HS-5 (cell line): ENCODE measurements at places on chromosomes 12 and 14.

DNA sequence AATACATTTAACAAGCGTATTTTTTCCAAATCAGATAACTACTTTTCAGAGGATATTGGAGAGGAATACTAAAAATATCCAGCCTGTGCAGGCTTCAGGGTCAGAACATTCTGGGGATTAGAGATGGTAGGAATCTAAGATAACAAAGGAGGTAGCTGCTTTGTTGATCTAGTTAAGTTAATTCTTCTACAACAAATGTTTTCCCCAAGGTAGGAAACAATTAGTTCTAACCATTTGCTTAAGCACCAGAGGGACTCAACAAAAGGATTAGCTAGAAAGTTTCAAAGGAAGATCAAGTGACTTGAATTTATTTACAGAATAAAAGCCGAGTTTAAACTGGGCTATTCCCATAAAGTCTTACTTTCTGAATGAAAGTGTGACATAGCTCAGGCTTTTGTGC is 524.2 kb downstream of the TMTC2 start:
- no peak for DNase-seq

DNA sequence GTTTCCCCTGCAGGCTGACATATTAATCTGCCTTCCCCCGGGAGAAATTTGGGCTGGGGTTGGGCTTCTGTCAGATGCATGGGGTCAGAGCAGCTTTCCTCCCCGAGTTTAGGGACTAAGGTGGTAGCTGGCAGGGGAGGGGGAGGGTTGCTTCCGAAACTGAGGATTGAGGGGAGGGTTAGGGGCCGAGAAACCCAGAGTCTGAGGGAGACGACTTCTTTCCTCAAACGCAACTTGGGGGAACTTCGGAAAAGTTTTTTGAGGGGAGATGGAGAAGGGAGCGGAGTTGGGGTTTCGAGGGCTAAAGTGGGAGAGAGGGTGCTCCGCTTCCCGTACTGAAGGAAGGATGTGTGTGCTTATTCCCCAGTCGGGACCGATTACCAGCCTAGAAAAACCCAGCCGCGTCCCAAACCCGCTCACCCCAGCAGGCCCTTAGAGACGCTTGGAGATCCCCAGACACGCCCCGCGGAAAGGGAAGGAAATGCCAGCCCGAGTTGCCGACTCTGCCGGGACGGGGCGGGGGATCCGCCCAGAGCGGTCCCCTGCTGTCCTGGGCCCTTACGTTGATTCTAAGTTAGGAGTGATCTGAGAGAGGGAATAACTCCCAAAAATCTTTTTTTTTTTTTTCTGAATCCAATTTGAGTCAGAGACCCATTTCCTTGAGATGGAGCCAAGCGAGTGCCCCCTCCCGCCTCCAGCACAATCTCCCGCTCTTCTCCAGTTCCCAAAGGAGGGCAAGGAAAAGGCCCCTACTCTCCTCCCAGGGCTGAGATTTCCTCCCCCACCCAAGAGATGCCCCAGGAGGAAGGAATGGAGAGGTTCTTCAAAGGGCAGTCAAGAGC is 61.9 kb downstream of the SMUG1 start:
- peak; percentile 20 for DNase-seq

GRCh38 chr12:96112733-96113132 is 77.3 kb upstream of the LTA4H start:
- DNase-seq = no peak

- no peak for DNase-seq
These were observed 169.0 kb downstream of the FBXL14 start for GRCh38 chr12:1425396-1425729.

- DNase-seq = no peak
These were observed 78.9 kb downstream of the ITPK1 start for GRCh38 chr14:93036652-93037345.
